Right hindlimb (tissue), 1 donor: ENCODE measurements at places on chromosomes 4 and X.

GRCh38 chr4:172543249-172543648 lies 625.4 kb upstream of the GALNT7 start:
- no peak for DNase-seq

GRCh38 chr4:169279108-169279507 lies 8.4 kb upstream of the SH3RF1 start:
- no peak for DNase-seq

- no peak for DNase-seq
Measured at GRCh38 chr4:36316607-36317006, 35.2 kb downstream of the DTHD1 start.

GRCh38 chr4:17336524-17336961 lies 175.3 kb downstream of the QDPR start:
- DNase-seq: peak; percentile 39

DNA sequence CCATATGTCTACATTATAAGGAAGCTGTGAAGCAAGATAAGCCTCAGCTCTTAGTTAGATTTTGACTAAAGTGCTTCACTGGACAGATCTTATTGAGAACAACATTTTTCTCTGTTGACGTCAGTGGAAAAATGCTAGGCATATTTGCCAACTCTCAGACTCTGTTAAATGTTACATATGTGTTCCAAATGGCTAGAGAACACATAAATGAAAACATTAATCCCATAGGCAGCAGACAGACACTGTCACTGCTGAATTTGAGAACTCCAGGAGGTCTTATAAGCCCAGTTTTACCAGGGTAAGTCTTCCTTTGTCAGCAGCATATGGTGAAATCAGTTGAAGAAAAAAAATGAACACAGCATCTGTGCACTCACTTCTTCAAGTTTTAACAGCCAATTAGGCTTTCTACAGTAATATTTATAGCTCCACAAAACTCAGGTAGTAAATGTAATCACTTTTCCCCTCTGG lies 186.9 kb downstream of the CAMK2D start:
- no peak for DNase-seq

GRCh38 chr4:152810715-152811287 lies 31.0 kb downstream of the ARFIP1 start:
- DNase-seq: no peak

- no peak for DNase-seq
Measured at GRCh38 chr4:27692868-27693634, 832.4 kb downstream of the STIM2 start.

DNA sequence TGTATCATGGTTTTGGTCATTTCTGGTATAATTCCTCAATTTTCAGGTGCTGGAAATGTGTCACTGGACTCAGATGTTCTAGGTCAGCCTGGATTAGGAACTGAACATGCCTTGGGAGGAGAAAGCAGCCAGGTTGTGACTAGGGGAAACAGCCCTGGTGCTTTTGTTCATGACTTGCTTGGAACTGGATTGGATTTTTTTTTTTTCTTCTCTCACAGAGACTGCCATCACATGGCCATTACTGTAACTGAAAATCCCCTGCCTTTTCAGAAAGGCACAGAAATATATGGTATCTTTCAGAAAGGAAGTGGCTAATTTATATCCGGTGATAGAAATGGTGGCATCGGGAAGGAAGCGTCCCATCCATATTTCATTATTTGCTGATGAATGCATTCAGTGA lies 34.6 kb downstream of the SEPTIN11 start:
- no peak for DNase-seq

- DNase-seq: peak; percentile 82
Measured at GRCh38 chr4:107034091-107034995, 1.8 kb downstream of the DKK2 start.

- DNase-seq: no peak
Measured at GRCh38 chr4:142402156-142402555, 443.9 kb downstream of the INPP4B start.

DNA sequence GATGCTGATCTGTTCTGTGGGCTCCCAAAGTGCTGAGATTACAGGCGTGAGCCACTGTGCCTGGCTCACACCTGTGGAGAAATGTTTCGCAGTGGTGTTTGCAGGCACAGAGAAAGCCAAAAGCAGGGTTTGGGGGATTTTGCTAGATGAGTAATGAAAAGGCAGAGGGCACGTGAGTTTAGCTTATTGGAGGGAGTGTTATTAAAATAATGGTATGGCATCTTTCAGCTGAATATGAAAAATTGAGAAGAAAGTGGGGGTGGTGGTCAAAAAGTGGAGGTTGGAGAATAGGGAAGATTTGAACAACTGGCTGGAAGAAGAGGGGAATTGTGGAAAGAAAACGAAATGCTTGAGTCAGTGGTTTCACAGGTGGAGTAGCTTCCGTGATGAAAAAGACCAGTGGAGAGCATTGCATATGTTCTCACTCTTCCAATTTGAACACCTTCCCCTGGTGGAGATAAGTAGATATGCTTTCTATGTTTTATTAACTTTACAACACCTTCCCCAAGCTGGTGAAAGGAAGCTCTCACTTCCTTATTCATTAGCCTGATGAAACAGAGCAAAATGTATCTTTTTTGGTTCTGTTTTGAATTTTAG lies 1.1 kb upstream of the CHST7 start:
- DNase-seq: no peak

- peak; percentile 80 for DNase-seq
Measured at GRCh38 chr4:3304831-3305609, 12.2 kb downstream of the RGS12 start.

- DNase-seq: no peak
Measured at GRCh38 chr4:144647590-144647989, 1.6 kb downstream of the HHIP start.

DNA sequence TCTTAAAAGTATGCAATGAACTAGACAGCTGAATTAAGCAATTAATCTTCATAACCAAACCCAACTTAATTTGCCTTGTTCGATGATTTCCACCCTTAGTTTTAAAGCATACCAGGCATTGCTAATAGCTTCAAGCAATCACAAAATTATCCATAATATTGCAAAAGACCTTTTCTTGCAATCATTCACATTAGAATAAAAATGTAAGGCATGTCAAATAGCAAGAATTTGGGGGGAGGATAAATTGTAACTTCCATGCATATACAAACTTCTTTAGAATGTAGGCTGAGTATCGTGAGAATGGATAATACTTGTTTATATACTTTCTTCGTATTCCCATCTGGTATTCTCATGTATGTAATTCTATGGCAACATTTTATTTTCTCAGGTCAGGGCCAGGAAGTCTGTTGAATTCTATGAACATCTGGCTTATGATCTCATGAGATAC lies 28.7 kb upstream of the BMP2K start:
- no peak for DNase-seq

DNA sequence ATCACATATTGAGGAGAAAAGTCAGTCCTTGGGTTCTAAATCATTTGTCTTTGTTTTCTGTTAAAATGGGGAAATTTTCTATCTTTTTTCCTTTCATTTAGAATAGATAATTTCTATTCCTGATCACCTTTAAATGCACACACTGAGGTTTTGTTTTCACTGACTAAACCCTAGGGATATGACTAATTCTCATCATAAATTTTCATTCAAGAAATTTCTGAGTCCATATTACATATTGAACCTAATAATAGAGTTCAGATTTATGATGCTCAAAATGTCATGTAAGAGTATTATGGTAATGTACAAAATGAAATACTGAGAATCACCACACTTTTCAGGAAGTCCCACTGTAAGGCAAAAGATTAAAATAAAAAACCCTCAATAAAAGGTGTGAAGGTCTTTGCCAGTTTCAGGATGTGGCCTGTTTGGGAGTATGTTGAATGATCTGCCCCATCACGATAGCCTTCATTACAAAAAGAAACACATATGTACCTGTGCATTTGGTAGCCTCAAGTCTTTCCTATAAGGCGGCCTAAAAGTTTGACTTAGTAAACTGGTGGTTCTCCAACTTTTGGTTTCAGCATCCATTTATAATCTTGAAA lies 49.4 kb downstream of the LEF1 start:
- no peak for DNase-seq

DNA sequence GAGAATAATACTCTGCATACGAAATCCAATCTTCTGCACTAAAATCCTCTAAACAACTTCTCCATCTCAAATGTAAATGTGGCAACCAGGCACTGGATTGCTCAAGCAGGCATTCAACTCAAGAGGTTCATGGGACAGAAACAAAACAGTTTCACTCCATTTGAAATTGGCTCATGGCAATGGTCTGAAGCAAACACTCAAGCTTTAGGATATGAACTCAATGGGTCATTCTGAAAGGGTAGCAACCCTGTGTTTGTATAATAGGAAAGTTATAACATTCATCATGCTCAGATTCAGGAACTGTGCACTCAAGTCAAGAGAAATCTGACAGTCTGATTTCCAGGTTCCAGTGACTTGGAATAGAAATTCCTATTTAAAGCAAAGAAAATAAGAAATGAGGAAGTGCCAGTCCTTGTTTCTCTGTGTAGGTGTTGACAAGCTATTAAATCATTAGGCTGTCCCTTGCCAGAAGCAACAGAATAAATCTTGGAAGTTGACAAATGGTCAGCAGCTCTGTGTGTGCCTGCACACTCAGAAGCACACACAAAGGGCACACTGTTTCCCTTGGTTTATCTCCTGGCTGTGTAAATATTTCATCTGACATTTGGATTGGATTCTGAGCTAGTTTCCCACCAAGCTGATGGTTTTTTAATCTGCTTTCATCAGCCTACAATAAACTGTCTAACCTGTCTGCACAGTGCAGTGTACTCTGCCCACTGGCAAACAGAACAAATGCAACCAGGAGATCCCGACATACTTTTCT lies 75.9 kb upstream of the CITED1 start:
- no peak for DNase-seq

- DNase-seq: no peak
Measured at GRCh38 chrX:135307171-135307570, 2.1 kb upstream of the ETDC start.

- DNase-seq: no peak
Measured at GRCh38 chr4:43325220-43325967, 432.9 kb downstream of the GRXCR1 start.

GRCh38 chrX:71438750-71439149 lies 72.6 kb downstream of the TAF1 start:
- no peak for DNase-seq

GRCh38 chrX:1618689-1619088 lies 3.8 kb downstream of the ASMT start:
- DNase-seq: no peak

DNA sequence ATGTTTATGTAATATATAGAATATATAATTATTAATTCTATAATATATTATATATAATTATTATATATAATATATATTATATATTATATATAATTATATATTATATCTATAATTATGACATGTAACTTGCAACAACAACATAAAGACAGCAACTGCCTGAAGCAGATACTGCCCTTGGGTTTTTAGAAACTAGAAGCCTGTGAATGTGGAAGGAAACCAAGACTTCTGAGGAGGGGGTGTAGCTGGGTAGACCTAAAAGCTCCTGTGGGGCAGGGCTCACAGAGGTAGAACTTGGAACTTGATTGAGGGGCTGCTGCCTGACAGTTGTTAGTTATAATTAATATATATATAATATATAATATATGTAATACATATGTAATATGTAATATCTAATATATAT lies 167.2 kb upstream of the SLIT2 start:
- no peak for DNase-seq

DNA sequence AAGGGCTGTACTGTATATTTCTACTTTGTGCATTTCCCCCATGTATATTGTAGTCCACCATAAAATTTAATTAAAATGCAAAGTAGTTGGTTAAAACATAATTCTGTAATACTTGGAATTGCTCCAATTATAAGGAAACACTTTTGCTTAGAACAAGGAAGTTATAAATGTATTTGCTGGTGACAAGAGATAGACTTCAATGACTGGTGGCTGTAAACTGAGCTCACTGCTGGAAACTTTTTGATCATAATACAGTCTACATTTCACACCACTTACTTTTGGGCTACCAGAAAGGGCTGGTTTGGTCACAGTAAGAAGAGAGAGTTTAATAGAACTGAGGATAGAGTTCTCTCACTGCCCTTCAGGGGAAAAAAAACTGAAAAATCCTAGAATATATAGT lies 32.7 kb downstream of the DCAF8L2 start:
- no peak for DNase-seq

DNA sequence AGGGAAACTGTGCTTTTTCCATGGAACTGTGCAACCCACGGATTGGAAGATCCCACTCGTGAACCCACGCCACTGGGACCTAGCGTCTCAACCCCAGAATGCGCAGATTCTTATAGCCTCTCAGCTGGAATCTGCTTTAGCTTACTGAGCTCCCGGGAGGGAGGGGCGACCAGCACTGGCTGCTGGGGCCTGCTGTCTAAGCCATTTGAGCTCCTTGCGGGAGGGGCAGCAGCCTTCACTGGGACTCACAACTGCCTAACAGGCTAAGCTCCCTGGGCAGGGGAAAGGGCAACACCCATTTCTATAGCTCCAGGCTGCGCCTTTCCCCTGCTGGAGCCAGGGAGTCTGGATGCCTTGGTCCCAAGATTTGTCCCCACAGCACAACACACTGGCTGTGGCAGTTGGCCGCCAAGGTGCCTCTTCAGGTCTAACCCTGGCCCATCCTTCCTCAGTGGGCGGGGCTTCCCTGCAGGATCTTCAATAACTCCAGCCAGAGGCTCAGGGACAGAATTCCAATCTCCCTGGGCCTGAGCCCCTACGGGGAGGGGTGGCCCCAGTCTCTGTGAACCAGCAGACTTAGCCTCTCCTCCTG lies 451.7 kb upstream of the PITX2 start:
- DNase-seq: no peak

DNA sequence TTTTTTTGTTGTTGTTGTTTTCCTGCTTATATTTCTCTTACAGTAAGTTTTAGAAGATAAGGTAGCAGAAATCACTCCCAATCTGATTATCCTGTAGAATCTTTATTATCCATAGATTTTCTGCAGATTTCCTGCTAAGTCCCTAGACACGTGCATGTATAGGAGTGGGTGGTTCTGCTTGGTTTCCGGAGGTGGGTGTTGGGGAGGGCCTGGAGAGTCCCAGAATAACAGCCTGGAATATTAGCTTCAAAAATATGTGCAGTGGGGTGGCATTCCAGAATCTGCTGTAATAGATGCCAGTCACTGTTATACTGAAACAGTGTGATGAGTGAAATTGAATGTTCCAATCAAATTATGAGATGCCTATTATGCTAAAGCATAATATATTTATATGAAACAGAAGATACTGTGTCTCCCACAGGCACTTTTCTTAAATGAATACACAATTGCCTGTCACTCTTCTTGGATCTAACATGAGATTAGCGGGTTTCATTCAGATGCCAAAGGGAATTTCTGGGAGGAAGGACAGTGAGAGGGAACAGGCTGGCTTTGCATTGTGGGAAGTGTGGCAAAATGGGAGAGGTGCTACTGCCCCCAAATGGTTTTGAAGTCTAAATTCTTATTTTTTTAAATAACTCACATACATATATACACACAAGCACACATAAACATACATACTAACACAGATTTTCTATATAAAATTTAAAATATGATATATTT lies 37.6 kb downstream of the C4orf50 start:
- DNase-seq: no peak

DNA sequence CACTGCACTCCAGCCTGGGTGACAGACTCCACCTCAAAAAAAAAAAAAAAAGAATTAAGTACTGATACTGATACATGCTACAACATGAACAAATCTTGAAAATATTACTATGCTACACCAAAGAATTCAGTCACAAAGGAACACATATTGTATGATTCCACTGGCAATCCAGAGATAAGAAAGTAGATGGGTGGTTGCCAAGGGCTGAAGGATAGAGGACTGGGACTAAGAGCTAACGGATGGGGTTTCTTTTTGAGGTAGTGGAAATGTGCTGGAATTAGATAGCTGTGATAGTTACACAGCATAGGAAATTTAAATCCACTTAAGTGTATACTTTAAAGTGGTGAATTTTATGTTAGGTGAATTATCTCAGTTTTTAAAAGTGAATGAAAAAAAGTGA lies 12.5 kb downstream of the ATP11C start:
- DNase-seq: no peak
